H4 (cell line): ENCODE measurements at places on chromosomes 6 and 20. TPM values are rescaled to one million over a fixed set of nuclear protein-coding genes. Genes with fewer than 3 reads are reported as not detected.

ZNF133 gene
- total RNA-seq: 9.5 and 10.8 TPM in 2 replicates

SNAI1 gene
- total RNA-seq: 5.5 and 10.5 TPM in 2 replicates

TGM3 gene
- total RNA-seq: not detected in 2 replicates

TPX2 gene
- 111 and 128 TPM in 2 replicates for total RNA-seq

DTNBP1 gene
- 7.5 and 15.3 TPM in 2 replicates for total RNA-seq

ANKRD60 gene
- not detected in 2 replicates for total RNA-seq

CD109 gene
- total RNA-seq: 16.8 and 22.9 TPM in 2 replicates

C4A gene
- total RNA-seq: 7.2 and 8.5 TPM in 2 replicates

PRDM13 gene
- not detected in 2 replicates for total RNA-seq

HLA-G gene
- not detected in 2 replicates for total RNA-seq

GNAS-AS1 gene
- total RNA-seq: 1.5 and 3.0 TPM in 2 replicates

ERVFRD-1 gene
- total RNA-seq: not detected in 2 replicates

CALHM5 gene
- 7.1 and 8.7 TPM in 2 replicates for total RNA-seq

PACRG gene
- total RNA-seq: not detected in 2 replicates

CRIP3 gene
- total RNA-seq: not detected in 2 replicates

SYCP2L gene
- total RNA-seq: 0.39 and 1.5 TPM in 2 replicates

ZSCAN16 gene
- total RNA-seq: 3.5 and 9.9 TPM in 2 replicates

CDSN gene
- total RNA-seq: not detected in 2 replicates

SLC32A1 gene
- not detected in 2 replicates for total RNA-seq

DYNLT2 gene
- total RNA-seq: 0.50 and 1.3 TPM in 2 replicates

ADGRF1 gene
- total RNA-seq: 0.17 TPM in 1 of 2 replicates, not detected in the other

RCAN2 gene
- total RNA-seq: 0.43 and 1.0 TPM in 2 replicates

KIAA1755 gene
- total RNA-seq: not detected in 2 replicates

PI3 gene
- not detected in 2 replicates for total RNA-seq

KCNQ2 gene
- total RNA-seq: 3.4 and 6.6 TPM in 2 replicates

DDX43 gene
- not detected in 2 replicates for total RNA-seq
